ENCODE measurements at places on chromosomes 2 and 18.
A peak's percentile ranks its signal among the peaks of the same experiment; 100 is the strongest.

DNA sequence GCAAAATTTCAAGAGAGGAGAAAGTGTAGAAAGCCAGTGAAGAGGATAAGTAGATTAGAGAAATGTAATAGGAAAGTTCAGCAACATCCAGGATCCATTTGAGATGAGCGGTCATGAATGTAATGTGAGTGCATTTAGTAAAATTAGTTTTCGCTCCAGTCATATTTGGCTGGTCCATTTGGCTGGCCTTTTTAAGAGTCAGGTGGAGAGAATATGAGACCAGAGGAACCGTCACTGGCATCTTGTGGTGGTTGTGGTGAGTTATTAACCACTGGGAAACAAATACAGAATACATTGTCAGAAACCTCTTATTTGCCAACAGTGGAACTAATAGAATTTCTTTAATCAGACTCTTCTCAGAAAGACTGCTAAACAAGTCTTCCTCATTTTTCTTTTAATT is 1064.3 kb upstream of the CDH2 start:
- DNase-seq: no peak

GRCh38 chr18:79560042-79560860 is 119.4 kb upstream of the CTDP1 start:
- no peak for DNase-seq

DNA sequence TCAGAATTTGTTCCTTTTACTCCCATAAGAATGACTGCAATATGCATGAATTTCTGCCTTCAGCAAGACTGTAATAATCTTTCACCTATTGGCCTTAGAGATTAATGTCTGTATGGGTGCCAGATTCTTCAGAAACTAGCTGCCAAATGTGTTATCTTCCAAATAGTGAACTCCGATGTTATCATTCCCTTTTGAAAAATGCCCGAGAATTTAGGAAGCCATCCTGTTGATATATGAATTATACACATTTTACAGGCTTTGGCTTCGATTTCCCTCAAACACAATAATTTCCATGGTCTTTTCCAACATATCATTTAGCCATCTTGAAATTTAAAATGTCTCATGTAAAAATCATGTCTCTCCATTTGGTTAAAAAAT is 101.5 kb downstream of the ZNF521 start:
- no peak for DNase-seq

- no peak for DNase-seq
These were observed 835.0 kb upstream of the FANCL start for GRCh38 chr2:59076079-59076619.

DNA sequence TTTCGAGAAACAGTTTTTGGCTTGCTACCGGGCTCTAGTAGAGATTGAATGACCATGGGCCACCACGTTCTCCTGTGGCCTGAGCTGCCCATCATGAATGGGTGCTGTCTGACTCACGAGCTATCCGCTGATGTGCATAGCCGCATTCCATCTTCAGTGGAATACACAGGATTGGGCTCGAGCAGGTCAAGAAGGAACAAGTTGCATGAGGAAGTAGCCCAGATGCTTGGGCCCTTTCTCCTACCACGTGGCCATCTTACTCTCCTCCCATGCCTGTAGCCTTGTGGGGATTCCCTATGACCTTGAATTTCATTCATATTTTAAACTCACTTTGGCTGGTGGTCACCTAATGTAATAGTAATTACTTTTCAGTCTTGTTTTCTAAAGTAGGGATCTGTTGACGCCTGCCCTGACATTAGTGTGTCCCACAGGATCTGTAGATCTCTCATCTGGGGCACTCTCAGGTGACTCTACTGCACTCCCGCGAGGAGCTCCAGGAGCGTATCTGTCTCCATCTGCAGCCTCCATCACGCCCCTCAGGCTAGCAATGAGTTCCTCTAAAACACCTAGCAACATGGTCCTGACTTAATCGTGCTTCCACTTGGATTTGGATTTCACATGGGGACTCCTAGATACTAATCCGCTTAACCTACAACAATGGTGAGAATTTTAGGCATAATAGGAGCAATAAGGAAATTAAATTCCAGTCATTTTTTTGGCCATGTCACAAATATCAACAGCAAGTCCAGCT is 67.8 kb downstream of the PSMG2 start:
- DNase-seq: no peak

GRCh38 chr2:51673628-51674027 is 641.7 kb upstream of the NRXN1 start:
- DNase-seq: no peak

GRCh38 chr2:37711831-37712230 is 40.4 kb upstream of the CDC42EP3 start:
- no peak for DNase-seq

GRCh38 chr2:108616751-108617161 is 82.5 kb downstream of the LIMS1 start:
- DNase-seq: no peak

DNA sequence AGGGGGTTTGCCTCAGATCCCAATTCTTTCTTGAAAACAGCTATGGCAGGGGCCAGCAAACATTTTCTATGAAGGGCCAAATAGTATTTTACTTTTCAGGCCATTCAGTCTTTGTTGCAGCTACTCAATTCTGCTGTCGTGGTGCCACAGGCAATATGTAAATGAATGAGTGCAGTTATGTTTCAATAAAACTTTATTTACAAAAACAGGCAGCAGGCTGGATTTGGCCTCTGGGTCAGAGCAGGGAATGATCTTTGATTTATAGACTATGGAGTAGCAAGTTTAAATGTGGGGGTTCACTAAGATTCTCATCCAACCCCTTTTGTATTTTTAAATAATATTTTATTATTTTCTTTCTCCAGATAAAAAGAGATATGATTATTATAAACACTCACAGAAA is 72.4 kb downstream of the IRS1 start:
- DNase-seq: no peak

DNA sequence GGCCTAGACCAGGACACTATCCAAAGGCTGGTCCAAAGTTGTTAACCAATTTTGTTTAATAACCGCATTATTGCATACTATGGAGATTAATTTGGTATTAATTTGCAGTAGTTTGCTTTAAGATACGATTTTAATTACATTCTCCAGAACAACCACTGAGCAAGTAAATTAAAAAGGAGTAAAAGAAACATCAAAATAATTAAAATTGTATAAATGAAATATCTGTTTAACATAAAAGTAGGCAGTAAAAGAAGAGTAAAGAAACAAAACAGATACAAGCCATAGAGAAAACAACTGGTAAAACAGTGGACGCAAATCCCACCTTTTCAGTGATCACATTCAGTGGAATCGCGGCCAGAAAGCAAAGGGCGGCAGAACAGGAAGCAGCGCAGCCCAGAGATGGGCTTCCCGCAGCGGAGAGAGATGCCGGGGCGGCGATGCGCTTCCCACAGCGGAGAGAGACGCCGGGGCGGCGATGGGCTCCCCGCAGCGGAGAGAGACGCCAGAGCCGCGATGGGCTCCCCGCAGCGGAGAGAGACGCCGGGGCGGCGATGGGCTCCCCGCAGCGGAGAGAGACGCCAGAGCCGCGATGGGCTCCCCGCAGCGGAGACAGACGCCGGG is 176.8 kb downstream of the RTP5 start:
- DNase-seq: no peak

GRCh38 chr18:51089691-51090090 is 59.7 kb downstream of the SMAD4 start:
- no peak for DNase-seq

GRCh38 chr2:151350579-151351195 is 6.7 kb upstream of the TNFAIP6 start:
- no peak for DNase-seq

DNA sequence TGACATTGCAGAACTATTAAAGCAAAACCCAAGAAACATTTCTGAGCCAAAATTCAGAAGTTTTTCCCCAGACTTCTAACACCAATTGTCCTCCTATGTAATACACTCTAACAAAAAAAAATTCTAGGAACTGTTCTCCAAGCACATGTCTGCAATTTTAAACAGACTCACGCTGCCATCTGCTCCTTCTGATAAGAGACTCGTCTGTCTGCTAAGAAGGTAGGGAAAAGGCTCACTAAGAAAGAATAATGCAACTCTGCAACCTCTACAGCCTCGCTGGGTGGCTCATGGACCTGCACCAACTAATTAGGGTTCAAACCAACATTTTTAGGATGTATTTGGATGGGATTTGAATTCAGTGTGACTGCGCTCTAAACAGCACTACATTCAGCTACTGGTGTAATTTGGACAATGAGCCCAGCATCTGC is 366.5 kb downstream of the DSC3 start:
- DNase-seq: no peak

DNA sequence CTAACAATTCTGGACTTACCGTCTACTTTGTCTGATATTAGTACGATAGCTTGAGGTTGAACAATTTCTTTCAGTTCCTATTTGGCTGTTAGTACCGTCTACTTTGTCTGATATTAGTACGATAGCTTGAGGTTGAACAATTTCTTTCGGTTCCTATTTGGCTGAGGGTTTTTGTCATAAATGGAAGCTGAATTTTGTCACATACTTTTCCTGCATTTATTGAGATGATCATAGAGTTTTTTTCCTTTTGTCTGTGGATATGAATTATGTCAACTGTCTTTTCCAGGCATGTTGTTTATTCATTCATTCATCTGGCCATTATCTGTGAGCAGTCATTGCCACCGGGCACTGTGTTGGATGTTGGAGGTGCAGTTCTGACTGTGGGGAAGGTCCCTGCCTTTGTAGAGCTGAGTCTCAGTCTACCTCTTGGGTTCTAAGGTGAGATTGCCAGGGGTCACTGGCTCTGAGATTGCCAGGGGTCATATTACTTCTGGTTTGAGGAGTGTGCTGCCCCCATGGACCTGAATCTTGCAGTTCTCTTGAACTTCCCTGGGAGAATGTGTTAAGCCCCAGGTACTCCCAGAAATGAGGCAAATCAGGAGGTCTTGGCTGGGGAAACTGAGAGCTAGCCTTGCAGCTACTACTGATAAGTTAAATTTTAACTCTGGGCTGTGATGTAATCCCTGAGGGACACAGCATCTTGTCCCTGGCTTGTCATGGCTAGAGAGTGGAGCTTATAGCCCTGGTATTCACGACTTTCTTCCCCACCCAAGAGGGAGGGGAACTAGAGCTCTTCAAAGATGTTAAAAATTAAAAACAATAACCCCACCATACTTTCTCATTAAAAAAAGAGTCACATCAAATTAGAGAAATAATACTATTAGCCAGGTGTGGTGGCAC is 89.1 kb upstream of the MBOAT2 start:
- DNase-seq: no peak

DNA sequence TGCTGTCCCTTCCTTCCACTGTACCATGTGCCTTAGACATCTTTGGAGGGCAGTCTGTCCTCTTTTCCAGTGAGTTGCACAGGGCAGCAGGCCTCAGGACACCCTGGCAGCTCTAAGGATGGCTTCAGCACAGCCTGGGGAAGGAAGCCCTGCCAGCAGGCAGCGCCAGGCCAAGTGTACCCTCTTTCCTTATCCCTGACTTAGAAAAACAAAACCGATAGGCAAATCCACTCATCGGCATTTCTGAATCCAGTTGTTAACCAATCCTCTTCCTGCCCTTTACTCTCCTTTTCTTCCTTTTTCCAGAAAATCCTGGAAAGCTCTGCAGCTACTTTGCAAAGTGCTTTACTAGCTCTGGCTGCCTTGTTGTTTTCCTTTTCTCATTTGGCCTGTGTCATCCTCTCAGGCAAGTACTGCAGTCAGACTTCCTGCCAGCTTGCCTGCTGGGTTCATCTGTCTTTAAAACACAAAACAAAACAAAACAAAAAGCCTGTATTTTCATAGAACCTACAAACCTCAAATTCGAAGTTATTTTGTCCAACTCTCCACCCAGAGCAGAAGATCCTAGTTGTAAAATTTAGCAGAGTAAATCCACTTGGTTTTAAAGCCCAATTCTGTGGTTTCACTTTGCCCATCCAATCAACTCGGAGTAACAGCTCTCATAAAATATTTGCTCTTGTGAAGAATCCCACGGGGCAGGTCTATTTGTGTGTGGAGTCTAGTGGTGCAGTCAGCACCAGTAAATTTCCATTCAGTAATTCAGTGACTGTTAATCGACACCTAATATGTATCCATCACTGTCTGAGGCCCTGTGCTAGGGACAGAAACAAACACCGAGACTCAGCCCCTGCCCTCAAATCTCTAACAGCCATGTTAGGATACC is 45.2 kb downstream of the PCBP1 start:
- peak; percentile 73 for DNase-seq

DNA sequence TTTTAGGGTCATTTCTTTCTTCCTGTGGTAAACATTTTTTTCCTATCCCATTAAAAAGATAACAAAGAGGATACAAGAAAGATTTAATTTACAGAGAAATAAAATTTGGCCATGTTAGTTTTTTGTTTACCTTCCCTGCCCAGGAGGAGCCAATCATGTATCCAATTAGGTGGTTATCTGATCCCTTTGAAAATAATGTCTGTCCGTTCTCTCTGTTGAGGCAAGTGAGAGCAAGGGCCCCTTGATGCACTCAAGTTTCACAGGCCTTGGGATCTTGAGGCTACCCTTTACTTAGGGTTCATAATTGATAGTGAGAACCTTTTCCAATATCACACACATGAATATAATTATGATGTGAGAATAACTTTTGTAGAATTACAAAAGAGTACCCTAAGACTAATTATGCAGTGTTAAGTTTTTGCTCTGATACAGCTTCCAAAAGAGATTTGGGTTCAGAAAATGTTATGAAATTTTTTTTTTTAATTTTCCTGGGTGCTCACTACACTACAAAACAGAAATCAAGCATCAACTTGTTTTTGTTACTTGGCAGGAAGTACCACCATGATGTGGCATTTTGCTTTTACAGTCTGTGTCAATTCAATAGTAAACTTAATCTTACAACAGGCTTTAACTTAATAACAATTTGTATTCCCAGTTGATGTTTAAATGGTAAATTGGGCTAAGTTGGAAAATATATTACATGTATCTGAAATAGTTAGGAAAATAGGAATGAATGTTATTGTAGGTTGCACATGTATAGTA is 42.0 kb downstream of the AFTPH start:
- DNase-seq: no peak

DNA sequence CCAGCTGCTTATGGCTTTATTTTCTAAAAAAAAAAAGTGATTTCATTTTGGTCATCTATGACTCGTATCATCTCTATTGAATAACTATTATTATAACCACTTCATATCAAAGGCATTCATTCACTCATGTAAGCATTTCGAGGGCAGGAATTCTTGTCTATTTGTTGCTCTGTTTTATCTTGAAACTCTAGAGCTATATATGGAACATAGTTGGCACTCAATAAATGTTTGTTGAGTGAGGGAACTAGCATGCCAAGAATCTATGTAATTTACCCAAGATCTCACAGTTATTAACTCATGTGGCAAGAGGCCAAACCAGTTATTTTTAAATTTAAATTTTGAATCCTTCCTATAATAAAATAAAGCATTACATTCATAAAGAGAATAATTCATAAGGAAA is 470.1 kb downstream of the TMX3 start:
- DNase-seq: no peak

- no peak for DNase-seq
These were observed 198.1 kb upstream of the SH3BP4 start for GRCh38 chr2:234753701-234754100.

DNA sequence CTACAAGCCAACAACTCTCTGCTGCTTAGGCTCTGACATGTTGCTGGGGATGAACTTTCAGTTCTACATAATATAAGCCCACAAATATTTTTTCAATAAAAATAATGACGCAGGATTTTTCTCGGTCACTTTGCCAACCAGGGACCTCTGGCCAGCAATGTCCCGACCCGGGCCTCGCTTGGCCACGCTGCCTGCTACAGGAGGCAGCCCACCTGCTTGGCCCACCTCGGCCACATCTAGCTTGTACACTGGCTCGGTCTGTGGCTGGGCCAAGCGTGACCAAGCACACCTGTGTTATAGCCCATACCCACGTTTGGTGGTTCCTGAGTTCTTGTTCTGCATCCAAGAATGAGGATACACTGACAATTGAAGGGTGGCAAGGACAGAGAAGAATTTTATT is 773.5 kb downstream of the CPS1 start:
- DNase-seq: no peak
